CD4-positive, alpha-beta T cell treated with Interleukin-21 for 1 hour (primary cell): ENCODE measurements at places on chromosomes 13 and 19.

GRCh38 chr19:16024266-16025107 lies 51.8 kb upstream of the TPM4 start:
- DNase-seq = no peak

DNA sequence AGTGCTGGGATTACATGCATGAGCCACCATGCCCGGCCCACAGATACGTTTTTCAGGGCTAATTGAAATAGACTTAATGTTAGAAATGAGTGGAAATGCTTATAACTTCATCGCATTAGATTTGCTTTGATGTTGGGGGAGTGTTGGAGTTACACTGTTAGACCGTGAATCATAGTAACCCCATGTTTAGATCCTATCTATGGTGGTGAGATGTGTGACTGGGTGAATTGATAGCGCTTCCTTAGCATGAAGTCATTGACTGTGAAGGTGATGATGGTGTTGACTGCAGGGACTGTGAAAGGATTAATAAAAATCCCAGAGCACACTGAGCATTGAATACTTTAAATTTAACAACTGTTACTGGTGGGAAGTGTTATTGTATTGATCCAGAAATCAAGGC lies 1.7 kb downstream of the ZNF264 start:
- DNase-seq = no peak

- no peak for DNase-seq
These were observed 65.5 kb downstream of the ING1 start for GRCh38 chr13:110779022-110779421.

DNA sequence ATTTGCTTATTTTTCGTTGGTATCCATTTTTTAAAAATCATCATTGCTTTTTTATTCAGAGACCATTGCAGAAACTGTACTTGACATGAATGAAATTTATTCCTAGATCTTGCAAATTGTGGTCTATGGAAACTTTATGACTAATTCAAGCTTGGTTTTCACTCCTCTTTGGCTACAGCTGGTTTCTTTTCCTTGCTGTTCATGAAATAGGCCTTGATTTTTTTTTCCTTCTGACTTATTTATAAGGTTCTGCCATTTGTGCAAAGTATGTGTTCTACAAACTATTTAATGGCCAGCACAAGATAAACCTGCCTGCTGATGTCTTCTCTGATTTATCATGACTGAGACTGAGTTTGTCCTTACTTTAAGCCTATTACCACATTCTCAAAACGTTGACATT lies 764.0 kb upstream of the SLITRK5 start:
- DNase-seq = no peak

DNA sequence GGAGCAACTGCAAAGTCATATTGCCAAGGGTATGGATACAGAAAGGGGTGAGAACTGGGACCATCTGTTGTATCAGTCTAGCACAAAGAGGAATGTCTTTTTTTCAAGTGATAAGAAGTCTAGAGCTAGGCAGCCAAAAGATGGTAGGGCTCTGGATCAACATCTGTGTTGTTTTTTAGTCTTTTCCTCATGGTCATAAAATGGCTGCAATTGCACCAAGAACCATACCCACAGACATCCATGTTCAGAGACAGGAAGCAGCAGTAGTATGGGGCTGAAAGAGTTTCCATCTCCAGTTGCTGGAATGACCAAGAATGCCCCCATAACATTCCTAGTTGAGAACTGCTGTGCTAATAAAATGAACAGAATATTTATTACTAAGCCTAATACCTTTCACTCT lies 25.6 kb downstream of the KCNC3 start:
- DNase-seq = no peak

DNA sequence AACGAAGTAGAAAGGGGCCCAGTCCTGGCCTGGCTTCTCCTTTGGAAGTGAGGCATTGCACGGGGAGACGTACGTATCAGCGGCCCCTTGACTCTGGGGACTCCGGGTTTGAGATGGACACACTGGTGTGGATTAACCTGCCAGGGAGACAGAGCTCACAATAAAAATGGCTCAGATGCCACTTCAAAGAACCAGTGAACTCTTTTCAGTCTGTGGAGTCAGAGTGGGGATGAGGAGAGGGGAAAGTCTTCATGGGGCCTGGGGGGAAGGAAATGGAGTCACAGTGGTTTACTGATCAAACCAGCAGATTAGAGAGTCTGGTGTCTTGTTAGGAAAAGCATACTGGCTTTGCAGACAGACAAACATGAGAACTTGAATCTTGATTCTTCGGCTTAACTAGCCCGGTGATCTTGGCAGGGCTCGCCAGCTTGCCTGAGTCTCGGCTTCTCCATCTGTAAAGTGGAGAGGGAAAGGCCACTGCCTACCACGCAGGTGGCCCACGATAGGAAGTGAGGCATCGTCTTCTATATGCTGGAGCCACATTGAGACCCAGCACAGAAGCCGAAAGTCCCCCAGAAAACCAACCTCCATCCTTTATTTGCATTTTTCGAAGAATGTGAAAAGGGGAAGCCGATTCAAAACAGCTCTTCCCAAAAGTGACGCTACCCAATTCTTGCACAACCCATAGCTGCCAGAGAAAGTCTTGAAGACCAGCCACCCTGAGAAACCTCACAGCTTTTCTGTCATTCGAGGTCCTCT lies at the start of gene FFAR1:
TSS of gene FFAR1 (plus strand) at position 732 of the 759 bp plus-strand sequence. CDS start 3,650 bp downstream, outside the sequence.
- DNase-seq = peak; percentile 66

DNA sequence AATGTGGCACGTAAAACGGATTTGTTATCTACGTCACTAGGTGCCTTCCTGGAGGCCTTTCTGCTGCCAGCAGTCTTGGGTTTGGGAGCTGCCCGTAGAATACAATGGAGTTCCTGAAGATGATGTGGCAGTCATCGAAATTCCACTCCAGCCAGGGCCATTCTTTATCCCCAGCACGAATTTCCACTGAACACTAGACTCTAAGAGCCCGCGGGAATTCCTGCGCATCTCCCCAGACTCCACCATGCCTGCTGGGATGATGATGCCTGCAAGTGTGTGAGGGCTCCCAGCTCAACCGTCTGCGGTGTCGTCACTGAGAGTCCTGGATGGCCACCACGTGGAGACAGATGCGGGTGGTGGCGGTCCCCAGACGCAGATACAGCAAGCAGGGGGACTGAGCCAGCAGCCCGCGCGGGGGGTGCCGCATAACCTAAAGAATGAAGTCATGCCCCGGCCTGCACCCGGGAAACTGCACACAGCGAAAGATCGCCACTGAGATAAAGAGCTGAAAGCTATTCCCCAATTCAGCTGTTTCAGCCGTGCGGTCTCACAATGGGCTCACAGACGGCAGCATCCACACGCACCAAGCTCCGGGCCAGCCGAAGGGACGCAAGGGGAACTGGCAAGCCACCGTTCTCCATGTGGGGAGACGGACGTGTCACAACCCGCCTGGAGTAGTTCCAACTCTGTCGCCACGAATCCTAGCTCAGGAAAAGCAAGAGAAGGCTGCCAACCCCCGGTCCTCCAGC lies 41.1 kb downstream of the COL4A1 start:
- DNase-seq = no peak

GRCh38 chr13:93378184-93378583 lies 151.6 kb downstream of the GPC6 start:
- no peak for DNase-seq
